ENCODE measurements at places on chromosomes 1 and 21.
A peak's percentile ranks its signal among the peaks of the same experiment; 100 is the strongest.

- DNase-seq = no peak
Measured at GRCh38 chr21:25062061-25062460, 545.2 kb downstream of the MRPL39 start.

DNA sequence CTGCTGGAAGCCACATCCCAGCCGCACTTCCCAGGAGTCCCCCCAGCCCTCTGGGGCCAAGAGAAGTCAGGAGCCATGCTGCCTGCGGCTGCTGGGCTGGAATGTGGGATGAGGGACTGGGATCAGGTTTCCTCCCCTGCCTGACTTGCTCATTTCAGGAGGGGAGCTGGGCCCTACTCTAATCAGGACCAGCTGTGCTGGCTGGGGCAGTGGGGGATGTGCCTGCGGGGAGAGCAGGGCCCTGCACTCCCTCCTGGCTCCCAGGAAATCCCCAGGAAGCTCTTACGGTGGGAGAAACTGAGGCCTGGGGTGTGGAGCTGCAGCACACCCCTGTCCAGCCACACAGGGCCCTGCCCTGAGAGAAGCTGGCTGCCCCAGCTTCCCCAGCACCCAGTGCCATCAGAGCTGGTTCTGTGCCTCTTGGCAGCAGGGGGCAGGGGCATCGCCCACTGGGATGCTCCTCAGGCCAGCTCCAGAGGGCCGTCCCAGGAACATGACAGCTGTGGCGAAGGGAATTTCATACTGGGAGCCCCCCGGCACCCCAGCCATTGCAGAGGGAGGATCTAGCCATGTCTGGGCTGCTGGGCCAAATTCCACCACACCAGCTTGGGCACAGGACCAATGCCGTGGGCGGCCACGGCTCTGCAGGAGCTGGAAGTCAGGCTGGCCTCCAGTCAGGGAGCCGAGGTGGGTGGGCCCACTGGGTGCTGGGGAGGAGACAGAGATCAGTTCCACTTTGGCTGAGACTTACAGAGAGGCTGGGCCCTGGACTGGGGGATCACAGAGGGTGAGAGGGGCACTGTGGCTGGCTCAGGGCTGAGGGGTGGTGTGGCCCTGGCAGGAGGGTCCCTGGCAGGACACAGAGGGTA, 21.3 kb upstream of the PRSS38 start:
- DNase-seq = peak; percentile 65

GRCh38 chr21:41321908-41322495, 5.4 kb downstream of the FAM3B start:
- DNase-seq = no peak

GRCh38 chr21:33451634-33452071, 28.1 kb downstream of the TMEM50B start:
- no peak for DNase-seq

GRCh38 chr1:37919277-37919676, 27.6 kb downstream of the INPP5B start:
- no peak for DNase-seq

GRCh38 chr1:201381130-201381529, 3.6 kb upstream of the TNNT2 start:
- DNase-seq = no peak

- no peak for DNase-seq
Measured at GRCh38 chr1:25996966-25997827, 666 bp downstream of the PAFAH2 start.

- no peak for DNase-seq
Measured at GRCh38 chr1:11338284-11338924, 65.4 kb downstream of the UBIAD1 start.

GRCh38 chr1:118190561-118190960, 5.5 kb upstream of the SPAG17 start:
- no peak for DNase-seq

DNA sequence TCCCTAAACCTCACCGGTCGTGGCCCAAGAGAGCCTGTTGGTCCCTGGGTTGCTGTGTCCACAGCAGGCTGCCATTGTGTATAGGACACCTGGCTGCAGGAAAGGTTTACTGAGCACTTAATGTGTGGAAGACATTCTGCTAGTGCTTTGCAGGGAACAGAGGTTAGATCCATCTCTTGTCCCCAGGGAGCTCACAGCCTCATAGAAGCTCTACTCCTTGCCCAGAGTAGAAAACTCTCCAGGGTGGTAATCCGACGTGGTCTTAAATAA, 16.9 kb upstream of the ALPL start:
- DNase-seq = no peak

- no peak for DNase-seq
Measured at GRCh38 chr1:21189906-21190500, 13.3 kb upstream of the EIF4G3 start.

DNA sequence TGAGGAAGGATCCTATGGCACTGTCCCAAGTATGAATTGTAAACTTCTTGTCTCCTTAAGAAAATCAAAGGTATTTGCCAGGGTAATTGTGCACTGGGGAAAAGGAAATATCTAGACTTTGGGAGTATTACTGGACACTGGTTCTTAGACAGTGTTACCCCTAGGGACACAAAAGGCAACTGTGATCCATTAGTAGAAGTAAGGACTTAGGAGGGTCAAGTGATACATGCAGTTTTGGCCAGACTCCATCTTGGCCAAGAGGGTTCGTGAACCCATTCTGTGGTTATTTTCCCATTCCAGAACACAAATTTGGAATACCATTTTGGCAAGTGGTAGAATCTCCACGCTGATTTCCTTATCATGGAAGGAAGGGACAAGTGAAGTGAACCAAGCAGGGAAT, 98.1 kb downstream of the TM2D1 start:
- no peak for DNase-seq

GRCh38 chr1:43979528-43980254, 681 bp downstream of the B4GALT2 start:
- peak; percentile 65 for DNase-seq

Data from urothelium cell line (cell line).